ENCODE measurements at places on chromosomes 16 and 17.
A peak's percentile ranks its signal among the peaks of the same experiment; 100 is the strongest.

DNA sequence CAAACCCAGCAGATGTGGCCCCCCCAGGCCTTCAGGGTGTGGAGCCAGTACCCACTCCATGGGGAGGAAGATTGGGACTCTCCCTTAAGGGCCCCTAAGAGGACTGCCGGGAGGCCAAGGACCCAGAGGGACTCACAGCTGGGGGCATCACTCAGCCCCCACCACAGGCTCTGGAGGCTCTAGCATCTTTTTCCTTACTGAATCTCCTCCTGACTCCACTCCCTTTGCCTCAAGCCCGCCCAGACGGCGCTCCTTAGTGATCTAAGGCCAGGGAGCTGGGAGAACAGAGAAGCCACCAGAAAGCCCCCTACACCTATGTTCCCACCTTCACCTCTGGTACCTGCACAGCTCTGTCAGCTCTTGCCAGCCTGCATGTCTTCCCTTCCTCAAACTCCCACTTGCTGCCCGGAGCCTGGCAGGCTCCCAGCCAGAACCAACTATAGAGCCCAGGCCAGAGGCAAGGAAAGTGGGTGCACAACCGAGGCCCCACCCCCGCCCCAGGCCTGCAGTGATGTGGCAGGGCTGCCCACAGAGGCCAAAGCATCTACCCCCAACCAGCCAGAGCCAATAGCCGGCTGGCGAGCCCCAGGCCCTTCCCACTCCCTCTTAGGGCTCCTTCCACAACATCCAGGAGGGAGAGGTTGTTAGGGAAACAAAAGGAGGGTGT lies 22.3 kb upstream of the MPO start:
- peak; percentile 93 for DNase-seq

- no peak for DNase-seq
Measured at GRCh38 chr17:55289978-55290377, 25.2 kb downstream of the HLF start.

GRCh38 chr17:28385037-28385400 lies 13.5 kb downstream of the SARM1 start:
- DNase-seq: no peak

- no peak for DNase-seq
Measured at GRCh38 chr17:82328141-82328993, 5.2 kb downstream of the SECTM1 start.

DNA sequence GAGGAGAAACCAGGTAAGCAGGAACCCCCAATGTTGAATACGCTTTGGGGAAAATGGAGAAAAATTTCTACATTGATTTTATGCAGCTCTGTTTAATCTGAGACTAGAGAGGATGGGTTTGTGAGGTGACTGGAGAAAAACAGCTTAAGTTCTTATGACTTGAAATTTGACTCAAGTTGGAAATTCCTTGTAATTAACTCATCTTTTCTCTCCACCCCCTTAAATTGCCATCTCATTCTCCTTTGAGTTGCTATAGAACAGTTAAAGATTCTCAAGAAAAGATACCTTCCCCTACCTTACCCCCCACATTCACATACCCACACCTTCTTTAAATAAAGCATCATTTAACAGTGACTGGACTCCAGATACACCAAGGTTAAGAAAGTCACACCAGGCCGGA lies 24.2 kb downstream of the ZNRF1 start:
- DNase-seq: no peak

DNA sequence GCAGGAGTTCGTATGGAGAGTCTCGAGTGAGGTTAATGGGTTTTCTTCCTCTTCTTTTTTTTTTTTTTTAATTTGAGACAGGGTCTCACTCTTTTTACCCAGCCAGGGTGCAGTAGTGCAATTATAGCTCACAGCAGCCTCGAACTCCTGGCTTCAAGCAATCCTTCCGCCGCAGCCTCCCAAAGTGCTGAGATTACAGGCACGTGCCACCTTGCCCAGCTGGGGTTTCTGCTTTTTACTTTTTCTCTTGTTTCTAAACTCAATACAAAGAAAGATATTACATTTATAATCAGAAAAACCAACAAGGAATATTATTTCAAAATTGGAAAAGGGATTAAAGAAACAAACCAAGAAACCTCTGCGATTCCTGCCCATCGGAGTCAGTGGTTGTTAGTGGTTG lies 175.9 kb downstream of the SEC14L1 start:
- no peak for DNase-seq

- no peak for DNase-seq
Measured at GRCh38 chr17:35293151-35293847, 50.4 kb downstream of the SLFN5 start.

- no peak for DNase-seq
Measured at GRCh38 chr17:50866950-50867362, 802 bp upstream of the TOB1 start.

DNA sequence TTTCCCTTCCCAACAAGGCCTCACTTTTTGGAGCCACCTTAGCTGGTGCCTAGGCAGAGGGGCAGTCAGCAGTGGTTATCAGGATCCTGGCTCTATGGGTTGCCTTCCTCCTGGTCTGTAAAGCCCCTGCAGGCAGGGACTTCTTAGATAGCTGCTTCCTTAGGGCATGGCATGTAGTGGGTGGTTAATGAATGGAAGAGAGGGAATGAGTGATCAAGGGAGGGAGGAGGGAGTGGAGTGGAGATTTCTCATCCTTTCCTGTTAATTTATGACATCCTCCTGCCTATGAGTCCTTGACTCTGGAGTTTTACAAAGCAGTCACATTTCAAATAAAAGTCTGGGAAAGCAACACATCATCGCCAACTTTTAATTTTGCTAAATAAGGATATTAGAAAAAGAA lies 40.7 kb downstream of the SNX20 start:
- DNase-seq: no peak

DNA sequence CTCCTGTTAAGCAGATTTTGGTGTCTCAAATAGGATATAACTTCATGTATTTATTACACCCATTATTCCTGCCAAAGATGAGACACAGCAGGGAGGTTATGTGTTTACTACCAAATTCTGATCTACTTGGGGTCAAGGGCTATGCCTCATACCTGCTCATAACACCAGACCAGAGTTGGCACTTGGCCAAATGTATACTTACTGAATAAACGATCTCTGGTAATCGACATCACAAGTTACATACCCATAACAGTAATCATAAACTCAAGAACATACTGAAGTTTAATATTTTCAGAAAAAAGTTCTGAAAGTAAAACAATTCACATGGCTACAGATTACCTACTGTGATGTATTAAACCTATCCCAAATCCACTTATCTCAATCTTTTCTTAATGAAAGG lies 2.9 kb downstream of the TMEM170A start:
- DNase-seq: no peak

DNA sequence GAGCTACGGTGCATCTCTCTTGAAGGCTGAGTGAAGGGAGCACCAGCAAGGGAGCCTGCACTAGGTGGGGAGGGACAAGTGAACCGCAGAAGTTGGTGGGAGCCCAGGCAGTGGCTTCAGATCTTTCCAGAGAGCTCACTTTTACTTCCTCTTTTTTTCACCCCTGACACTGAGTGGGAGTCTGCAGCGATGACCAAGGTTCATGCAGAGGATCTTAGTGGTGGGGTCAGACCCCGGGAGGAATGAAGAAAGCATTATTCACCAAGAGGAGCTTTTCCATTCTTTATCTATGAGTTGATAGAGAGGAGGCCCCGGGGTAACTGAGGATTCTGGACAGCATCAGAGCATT lies 3.0 kb upstream of the CCL2 start:
- DNase-seq: no peak

GRCh38 chr17:35315283-35315682 lies 58.1 kb downstream of the SLFN11 start:
- DNase-seq: no peak

GRCh38 chr16:79602628-79603014 lies 2.1 kb upstream of the MAF start:
- DNase-seq: no peak

DNA sequence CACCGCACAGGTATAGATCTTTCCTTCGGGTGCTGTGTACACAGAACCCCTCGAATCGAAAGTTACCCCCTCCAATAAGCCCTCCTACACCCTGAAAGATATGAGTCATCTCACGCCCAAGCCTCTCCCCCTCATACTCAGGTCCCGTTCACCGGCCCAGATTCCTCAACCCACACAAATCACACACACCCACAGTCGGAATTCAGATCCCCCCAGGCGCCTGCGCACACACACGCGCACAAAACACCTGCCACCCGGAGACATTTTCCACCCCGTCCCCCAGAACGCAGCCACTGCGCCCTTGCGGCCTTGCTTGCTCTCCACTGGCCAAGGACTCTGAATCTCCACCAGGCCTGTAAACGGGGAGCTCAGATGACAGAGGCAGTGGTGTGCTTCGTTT lies 4.9 kb downstream of the JPH3 start:
- DNase-seq: no peak

- no peak for DNase-seq
Measured at GRCh38 chr16:88317613-88317965, 65.2 kb upstream of the ZNF469 start.

- no peak for DNase-seq
Measured at GRCh38 chr16:3797904-3798811, 80.8 kb upstream of the TRAP1 start.

- no peak for DNase-seq
Measured at GRCh38 chr17:70869402-70870085, 700.2 kb downstream of the KCNJ2 start.

DNA sequence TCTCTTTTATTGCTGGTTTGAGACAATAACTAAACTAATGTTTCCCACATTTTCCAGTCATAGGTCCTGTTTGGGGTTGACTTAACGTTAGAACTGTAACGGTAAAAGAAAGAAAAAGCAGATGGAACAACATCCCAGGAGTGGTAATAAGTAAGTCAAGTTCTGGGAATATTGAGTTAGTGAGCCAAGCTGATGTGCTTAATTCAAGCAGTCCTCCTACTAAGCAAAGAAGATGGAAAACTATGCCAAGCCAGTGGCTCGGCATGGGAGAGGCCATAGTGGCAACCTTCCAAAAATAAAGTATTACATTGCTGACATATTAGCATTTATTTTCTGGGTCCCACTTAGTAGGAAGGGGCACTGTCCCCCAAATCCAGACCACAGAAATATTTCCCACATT lies 161.7 kb upstream of the CDH5 start:
- DNase-seq: no peak

DNA sequence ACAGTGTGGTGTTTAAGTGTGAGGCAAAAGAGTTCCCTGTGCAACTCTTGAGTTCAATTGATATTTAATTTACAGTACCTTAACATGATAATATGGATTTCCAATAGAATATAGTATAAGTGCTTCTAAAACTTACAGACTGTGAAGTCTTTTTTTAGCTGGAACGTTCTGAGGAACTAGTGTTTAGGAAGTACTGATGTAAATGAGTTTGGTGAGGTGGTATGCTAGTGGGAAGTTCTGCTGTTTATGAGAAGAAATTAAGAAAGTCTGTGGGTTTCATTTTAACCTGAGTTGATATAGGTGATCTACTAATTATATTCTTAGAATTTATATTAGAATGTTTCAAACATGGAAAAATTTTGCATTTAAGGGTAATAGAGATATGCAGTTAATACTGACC lies 32.0 kb downstream of the PTRH2 start:
- no peak for DNase-seq

DNA sequence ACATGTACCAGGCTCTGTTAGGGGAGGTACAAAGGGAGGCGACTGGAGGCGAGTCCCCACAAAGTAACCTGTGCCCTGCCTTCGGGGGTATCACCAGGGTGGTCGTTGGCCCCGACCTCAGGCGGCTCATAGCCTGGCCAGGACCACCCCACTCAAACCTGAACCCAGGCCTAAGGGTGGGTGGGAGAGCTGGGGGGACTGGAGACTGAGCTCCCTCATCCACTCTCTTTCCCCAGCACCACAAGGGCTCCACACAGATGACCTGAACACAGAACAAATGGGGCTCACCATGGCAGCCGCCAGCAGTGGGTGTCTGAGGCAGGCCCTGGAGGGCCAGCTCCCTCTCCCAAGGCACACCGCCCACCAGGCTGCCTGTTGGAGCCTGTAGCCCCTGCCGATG lies 120.6 kb upstream of the TNRC6C start:
- no peak for DNase-seq

All from vagina (tissue), 2 donors.